ENCODE measurements at places on chromosomes 7 and 10.

DNA sequence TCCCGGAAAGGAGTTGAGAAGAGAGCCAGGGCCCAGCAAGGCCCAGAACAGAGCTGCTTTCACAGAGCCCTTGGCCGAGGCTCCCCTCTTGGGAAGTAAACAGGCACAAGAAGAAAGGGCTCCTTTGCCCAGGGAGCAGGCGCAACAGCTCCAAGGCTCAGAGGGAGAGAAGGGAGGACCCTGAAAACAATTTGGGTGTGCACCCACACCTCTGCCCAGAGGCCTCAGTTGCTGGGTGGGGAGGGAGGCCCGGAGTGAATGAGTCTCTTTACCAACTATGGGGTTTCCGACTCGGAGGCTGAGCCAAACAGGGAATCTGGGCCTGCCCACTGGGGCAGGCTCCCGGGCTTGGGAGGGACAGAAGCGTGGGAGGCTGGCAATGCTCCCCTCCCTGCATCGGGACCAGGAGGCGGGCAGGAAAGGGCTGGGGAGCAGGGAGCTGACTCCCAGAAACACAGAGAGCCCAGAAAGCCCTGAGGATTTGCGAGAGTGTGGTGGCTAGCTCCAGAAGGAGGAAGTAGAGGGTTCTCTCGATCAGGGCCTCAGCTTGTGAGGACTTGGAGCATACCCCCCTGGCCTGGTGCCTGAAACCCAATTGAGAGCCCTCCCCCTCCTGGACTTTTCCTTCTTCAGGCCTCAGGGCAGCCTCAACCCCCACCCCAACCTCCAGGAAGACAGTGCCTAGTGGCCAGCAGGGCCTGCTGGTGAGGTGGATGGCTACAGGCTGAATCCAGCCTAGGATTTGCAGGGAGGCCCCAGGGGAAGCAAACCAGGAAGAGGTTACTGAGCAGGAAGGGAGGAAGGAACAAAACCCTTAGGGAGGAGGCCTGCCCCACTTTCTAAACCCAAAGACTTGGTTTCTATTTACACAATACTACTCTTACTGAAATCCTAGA, 6.2 kb downstream of the C10orf105 start:
- DNase-seq: no peak

DNA sequence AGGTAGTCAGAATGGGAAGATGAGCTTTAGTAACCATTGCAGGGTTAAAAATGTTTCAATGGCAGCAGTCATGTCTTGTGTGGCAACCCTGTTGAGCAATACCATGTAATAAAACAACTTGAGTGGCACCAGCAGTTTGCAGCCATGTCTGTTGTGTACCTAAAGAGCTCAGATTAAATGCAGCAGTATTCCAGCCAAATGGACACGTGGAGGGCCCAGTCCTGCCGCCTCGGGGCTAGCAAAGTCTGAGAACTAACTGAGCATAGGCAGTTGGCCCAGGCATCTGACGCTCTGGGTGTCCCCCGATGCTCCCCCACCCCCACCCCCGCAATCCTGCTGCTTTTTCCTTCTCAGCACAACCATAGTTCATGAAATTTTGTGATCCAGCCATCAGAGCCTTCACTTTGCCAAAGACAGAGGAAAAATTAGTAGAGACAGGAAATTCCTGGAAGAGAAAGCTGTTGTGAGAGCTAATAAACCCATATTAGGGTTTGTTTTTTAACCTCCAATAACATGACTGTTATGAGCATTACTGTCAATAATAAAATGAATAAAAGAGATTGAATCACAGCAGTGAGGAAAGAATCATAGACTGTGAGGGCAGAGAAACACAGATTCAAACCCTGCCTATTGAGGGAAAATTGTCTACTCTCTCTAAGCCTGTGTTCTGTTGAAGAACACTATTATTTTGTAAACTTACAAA, 220.6 kb upstream of the RHOBTB1 start:
- DNase-seq: peak; percentile 21

DNA sequence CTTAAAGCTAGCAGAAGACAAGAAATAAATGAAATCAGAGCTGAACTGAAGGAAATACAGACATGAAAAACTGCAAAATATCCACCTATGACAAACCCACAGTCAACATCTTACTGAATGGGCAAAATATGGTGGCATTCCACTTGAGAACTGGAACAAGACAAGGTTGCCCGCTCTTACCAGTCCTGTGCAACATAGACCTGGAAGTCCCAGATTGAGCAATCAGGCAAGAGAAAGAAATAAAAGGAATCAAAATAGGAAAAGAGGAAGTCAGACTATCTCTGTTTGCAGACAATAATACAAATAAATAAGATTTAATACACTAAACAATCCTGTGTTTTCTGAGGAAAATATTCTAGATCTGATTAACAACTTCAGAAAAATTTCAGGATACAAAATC, 570.5 kb upstream of the SEMA3D start:
- DNase-seq: no peak

GRCh38 chr10:93965911-93966310, 27.8 kb upstream of the PLCE1 start:
- DNase-seq: no peak

GRCh38 chr7:13293264-13294002, 606.0 kb downstream of the ARL4A start:
- no peak for DNase-seq

GRCh38 chr7:112232212-112232978, 25.9 kb downstream of the ZNF277 start:
- no peak for DNase-seq

DNA sequence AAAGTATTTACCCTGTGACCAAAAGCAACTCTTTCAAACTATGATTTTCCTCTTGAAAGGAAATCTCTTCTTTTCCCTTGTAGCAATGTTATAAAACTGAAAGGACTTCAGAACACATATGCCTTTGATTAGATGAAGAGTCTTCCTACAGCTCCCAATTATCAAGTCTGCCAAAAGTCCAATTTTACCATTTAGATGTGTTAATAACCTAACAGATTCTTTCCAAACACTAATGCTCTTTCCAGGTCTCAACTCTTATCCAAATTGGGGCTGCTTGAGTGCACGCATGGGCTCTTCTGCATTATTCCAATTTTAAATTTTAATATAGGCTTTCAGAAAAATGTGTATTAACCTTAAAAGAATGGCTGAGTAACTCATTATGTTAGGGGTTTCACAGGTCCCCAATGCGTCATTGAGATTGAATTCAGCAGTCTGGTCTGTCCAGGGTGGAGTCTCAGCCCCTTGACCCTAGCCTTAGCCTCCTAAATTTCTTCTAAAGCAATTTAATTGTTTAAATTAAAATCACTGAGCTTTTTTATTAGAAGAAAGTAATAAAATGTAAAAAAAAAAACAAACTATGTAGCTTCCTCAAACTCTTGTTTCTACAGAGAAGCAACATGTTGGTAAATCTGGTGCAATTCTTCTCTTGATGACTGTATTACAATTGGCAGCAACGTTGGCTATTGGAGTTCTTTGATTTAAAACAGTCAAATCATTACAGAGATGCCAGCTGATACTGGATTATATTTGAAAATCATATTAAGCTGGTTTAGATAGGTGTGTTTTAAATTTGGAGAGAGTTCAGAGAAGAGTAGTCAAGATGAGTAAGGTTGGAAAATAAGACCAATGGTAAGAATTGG, 170.4 kb downstream of the DKK1 start:
- DNase-seq: no peak

GRCh38 chr7:67984326-67984725, 987.7 kb downstream of the TYW1 start:
- no peak for DNase-seq

GRCh38 chr7:123746931-123747488, 1.8 kb downstream of the WASL start:
- DNase-seq: no peak

- no peak for DNase-seq
Observed at GRCh38 chr10:12081879-12082557, 13.3 kb downstream of the DHTKD1 start.

GRCh38 chr7:22566592-22566991, 66.6 kb upstream of the STEAP1B start:
- DNase-seq: no peak

GRCh38 chr10:18523025-18523424, 128.4 kb downstream of the NSUN6 start:
- DNase-seq: no peak

DNA sequence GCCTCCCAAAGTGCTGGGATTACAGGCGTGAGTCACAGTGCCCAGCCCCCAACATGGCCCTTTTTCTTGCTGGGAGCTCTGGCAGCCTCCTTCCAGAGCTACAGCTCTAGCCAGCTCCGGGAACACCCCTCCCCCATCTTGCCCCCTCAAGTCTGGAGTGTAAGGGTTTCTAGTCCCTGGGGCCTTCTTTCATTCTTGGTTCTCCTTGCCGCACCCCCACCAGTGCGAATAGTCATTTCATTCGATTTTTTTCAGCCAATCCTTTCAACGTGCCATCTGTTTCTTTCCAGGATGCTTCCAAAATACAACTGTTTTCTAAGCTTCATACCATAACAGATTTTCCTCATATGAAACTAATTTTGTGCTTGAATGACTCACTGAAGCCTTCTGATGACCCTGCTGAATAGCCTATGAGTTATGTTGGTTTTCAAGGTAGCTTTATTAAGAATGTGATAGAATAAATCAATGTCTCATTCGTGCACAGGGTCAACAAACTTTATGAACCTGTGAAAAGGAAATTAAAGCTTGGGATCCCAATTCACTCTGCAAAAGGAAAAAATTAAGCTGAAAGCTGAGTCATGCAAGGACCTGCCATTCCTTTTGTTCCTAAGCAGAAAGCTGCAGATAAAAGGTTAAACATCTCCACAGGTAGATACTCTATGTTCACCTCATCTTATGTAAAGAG, 38.6 kb downstream of the CDC14C start:
- DNase-seq: no peak

DNA sequence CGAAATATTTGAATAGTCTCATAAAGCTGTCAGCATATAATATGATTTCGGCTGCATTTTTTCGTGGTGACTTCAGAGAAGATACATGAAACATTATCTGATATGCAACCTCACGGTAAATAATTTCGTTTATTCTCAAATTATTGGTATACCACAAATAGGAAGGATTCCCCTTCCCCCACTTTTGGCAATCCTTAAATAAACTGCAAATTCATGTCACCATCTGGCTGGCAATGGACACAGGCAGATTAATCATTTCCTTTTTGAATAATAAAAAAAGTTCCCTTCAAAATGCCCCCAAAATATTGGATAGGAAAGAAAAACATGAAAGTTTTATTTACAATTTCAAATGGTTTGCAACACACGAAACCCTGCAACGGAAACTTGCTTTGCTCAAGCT, 234.5 kb upstream of the MEOX2 start:
- DNase-seq: no peak

DNA sequence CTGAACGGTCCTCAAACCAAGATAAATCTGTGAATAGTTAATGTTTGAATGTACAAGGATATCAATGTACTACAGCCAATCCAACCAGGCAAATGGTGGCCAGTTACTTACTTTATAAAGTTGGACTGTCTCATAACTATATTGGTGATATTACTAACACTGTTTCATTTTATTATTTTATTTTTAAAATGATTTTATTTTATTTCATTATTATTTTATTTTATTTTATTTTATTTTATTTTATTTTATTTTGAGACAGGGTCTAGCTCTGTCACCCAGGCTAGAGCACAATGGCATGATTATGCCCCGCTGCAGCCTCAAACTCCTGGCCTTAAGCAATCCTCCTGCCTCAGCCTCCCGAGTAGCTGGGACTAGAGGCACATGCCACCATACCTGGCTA, 6.8 kb downstream of the IL15RA start:
- no peak for DNase-seq

- DNase-seq: no peak
Observed at GRCh38 chr10:123570898-123571515, 95.1 kb upstream of the GPR26 start.

Data from NCI-H774 (cell line).